ENCODE measurements at places on chromosomes 2 and 18. TPM values are rescaled to one million over a fixed set of nuclear protein-coding genes. Genes with fewer than 3 reads are reported as not detected.

The ASNSD1 gene
- total RNA-seq: 35.4 TPM

The PPP1R1C gene
- not detected for total RNA-seq

The HOXD8 gene
- total RNA-seq: 4.1 TPM

The ZNF804A gene
- total RNA-seq: not detected

DNA sequence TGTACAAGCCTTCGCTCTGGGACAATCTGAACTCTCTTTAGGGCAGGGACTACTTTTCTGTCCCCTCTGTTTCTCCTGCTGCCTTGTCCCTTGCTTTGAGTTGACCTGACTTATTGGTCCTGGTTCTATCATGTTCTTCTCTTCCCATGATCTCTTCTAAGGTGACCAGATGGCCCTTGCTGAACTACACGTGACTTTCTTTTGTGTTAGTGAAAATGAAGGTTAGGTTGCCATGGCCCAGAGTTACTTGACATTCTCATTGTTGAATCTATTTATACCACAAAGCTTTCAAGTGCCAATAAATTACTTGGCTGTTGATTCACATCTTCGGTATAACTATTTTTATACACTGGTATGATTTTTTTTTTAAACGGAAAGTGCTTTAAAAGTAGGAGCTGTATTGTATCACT lies 24.4 kb downstream of the MRPL33 start:
- DNase-seq: no peak

- no peak for DNase-seq
Observed at GRCh38 chr2:46315103-46315890, 18.1 kb downstream of the EPAS1 start.

GRCh38 chr2:37250869-37251740 lies 19.6 kb downstream of the NDUFAF7 start:
- DNase-seq: no peak

DNA sequence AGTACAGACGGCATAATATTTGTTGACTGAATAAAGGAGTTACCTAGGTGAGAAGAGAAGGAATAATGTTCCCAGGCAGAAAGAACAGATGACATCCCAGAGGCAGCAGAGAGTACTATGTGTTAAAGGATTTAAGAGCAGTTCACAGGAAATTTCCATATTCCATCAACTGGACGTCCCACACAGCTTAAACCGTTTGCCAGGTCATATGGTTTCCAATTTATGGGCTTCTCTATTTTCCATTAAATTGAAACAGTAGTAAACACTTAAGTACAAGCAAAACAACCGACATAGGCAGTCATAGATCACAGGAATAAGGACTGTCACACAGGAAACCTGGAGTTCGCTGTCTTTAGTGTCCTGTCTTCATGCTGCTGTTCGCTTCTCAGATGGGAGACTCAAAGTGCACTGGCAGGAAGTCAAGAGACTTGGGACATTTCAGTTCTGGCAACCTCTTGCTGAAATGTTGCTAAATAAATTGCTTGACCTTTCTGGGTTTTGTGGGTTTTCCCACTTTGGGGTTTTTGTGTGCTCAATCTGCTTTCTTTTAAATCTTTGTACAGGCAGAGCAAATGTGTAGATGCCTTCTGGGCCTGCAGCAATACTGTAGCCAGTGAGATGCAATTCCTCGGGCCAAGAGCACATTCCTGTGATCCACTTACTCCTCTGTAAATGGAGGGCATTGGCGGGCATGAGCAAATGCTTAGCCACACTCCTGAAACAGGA lies 5.8 kb upstream of the PIEZO2 start:
- DNase-seq: no peak
